ENCODE measurements at places on chromosomes 5 and 9.

- DNase-seq: no peak
Observed at GRCh38 chr9:18463991-18464390, 10.0 kb upstream of the ADAMTSL1 start.

GRCh38 chr9:126471084-126471624 lies 142.6 kb upstream of the LMX1B start:
- peak; percentile 81 for DNase-seq

DNA sequence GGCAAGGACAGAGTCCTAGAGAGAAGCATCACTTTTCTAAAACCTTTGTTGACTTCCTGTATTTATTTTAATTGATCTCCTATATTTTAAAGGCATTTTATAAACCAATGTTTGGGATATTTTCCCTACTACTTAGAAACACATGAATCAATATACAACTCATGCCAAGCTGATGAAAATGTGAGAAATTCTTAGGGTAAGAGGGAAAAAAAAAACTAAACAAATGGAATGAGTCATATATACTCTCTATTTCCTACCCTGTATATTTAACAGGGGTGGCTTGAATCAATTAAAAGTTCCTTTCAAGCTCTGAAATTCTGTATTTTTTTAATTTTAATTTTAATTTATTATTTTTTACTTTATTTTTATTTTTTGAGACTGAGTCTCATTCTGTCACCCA lies 19.6 kb downstream of the BAAT start:
- no peak for DNase-seq

DNA sequence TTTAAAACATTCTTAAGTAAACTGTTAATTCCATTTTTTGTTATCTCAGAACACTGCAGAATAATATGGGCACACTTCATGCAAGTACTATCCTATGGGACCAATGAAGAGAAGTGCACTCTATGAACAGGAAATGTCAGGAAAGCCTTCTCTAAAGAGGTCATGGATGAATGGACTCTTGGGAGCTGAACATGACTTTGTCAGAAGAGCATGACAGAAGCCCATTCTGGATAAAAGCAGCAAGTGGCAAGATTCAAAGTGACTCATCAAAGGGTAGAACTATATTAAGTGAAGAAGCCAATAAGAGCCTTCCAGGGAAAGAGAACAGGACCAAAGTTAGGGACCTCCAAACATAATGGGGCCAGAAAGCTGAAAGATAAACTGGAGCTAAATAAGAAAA lies 94.0 kb downstream of the RAPGEF6 start:
- DNase-seq: no peak

- no peak for DNase-seq
Observed at GRCh38 chr5:131783357-131783756, 13.5 kb downstream of the FNIP1 start.

DNA sequence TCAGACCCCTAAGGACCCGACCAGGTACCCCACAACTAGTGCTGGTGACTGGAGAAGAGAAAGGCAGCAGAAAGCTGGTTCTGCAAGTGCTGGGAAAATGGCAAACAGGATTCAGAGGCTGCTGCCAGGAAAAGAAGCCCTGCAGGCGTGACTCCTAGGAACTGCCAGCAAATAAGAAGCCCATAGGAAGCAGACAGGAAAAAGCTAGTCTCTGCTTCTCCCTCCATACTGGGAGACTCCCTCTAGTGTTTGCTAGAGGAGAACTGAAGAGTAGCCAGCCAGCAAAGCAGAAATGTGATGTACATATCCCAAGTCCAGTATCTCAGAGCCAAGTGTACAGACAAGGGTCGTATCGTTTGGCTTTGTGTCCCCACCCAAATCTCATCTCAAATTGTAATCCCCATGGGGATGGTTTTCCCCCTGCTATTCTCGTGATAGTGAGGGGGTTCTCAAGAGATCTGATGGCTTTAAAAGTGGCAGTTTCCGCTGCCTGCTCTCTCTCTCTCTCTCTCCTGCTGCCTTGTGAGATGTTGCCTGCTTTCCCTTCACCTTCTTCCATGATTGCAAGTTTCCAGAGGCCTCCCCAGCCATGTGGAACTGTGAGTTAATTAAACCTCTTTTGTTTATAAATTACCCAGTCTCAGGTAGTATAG lies 38.1 kb upstream of the TUSC1 start:
- DNase-seq: no peak

GRCh38 chr5:167843881-167844572 lies 447.4 kb upstream of the WWC1 start:
- no peak for DNase-seq

- no peak for DNase-seq
Observed at GRCh38 chr9:135410421-135410820, 69.2 kb upstream of the PPP1R26 start.

- no peak for DNase-seq
Observed at GRCh38 chr5:82325155-82325554, 47.0 kb upstream of the RPS23 start.

DNA sequence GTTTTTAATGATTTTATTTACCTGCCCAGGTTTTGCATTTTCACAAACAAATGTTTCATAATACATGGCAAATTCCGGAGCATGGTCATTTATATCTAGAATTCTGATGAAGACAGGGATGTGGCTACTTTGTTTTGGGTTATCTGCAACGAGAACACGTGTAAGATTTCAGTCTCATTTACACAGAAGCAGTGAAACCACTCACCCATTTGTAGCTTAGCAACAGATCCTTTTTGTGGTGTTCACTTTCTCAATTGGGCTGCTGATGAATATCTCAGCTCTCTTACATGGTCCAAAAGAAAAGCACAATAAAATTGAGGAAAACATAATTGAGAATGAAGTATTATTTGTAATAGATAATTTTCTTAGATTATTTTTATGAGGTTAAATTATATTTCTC lies 148.6 kb downstream of the CDH9 start:
- no peak for DNase-seq

- DNase-seq: no peak
Observed at GRCh38 chr5:135671966-135672365, 93.2 kb upstream of the CXCL14 start.

GRCh38 chr9:89515416-89515815 lies 17.5 kb upstream of the SEMA4D start:
- no peak for DNase-seq

- DNase-seq: no peak
Observed at GRCh38 chr9:69181908-69182353, 7.9 kb downstream of the TJP2 start.

DNA sequence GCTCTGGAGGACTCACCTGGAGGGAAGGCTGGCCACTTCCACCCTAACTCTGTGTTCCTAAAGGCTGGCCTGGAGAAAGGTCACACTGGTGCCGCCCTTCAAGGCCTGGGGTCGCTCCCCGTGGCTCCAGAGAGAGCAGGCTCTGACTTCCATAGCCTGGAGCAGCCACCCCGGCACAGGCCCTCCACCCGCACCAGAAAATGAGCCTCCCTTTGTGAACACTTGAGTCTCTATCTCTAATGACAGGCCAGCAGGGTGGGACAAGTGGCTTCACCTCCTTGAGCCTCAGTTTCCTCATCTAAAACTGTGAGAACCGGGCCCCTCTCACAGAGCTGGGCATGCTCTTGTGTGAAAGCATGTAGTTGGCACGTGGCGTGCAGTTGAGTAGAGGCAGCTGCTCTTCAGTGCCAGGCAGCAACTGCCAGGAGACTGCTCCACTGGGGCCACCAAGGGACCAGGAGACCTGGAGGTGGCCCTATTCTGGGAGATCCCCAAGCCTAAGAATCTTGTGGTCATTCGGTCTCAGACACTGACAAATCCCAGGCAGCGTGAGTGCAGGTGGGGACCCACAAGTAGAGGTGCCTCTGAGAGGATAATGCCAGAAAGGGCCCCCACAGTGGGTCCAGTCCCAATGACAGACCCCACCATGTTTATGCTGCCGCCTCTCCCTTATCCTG lies 56.7 kb upstream of the GARNL3 start:
- DNase-seq: no peak

DNA sequence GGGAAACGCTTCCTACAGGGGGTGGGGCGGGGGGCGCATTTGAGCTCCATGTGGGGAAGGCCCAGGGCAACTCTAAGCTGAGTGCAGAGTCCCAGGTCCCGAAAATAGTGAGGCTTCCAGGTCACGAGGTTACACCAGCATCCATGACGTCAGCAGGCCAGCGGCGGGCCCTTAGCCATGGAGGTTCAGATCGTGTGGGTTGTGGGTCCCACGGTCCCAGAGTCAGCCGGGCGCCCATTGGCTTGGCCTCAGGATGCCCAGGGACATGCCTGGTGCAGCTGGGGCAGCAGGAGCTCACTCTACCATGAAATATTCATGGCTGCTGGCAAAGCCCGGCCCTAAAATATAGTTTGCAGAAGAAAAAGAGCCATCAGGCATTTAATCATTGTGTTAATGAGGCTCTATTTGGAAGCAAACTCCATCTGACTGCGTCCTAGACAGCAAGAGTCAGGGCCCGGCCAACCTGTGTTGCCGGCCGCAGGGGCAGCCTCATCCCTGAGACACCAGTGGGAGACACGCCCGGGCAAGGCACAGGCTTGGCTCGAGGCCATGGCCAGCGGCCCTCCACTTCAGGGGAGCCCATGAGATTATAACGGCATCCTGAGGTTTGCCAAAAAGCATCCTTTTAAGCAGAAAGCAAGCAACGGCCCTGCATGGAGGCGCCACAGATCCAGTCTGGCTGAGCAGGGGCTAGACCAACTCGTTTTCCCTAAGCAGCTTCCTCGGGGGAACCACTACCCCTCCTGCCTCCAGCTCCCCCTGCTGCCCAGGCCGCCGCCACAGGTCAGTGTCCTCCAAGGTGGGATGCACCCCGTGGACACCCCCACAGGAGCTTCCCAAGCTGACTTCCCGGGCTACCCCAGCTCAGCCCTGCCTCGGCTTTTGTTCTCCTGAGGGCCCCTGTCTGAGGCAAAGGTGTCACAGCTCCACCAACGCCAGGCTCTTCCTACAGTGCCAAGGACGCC lies 108.9 kb upstream of the PPP1R26 start:
- no peak for DNase-seq

DNA sequence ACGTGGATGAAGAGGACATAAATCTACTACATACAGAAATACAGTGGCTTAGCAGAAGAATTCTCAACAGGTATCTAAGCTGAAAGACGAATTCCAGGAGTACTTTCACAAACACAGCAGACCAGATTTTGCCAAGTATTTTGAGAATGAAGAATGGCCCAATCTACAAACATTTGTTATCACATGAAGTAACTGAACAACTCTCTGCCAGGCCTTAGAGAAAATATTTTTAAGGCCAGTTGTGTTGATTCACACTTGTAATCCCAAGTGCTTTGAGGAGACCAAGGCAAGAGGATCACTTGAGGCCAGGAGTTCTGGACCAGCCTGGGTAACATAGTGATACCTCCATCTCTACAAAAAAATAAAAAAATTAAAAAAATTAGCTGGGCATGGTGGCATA lies 14.3 kb downstream of the AGTPBP1 start:
- DNase-seq: no peak

DNA sequence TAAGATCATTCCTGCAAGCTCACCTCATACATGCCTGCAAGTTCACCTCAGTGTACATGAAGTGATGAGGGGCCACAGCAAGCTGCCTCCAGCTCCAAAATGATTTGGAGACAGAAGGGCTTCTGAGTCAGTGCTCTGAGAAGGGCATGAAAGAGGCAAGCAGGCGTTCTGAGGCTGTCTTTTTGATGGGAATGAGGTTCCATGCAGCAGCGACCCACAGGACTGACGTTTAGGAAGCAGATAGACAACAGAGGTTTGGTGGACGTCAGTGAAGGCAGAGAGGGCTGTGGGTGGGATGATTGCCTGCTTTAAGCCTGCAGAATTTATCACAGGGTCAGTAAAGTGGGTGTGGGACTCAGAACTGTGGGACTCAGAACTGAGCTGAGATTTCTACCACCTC lies 8.9 kb upstream of the SMIM32 start:
- DNase-seq: no peak

DNA sequence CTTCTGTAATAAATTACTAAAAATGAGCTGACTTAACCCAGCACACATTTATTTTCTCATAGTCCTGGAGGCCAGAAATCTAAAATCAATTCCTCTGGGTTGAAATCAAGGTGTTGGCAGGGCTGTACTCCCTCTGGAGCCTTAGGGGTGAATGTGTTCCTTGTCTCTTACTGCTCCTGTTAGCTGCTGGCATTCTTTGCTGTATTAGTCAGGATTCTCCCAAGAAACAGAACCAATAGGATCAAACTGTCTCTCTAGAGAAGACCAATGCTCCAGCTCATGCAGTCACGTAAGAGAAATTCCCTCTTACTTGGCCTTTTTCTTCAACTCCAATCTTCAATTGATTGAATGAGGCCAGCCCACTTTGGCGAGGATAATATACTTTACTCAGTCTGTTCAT lies 15.3 kb upstream of the CD180 start:
- DNase-seq: no peak

DNA sequence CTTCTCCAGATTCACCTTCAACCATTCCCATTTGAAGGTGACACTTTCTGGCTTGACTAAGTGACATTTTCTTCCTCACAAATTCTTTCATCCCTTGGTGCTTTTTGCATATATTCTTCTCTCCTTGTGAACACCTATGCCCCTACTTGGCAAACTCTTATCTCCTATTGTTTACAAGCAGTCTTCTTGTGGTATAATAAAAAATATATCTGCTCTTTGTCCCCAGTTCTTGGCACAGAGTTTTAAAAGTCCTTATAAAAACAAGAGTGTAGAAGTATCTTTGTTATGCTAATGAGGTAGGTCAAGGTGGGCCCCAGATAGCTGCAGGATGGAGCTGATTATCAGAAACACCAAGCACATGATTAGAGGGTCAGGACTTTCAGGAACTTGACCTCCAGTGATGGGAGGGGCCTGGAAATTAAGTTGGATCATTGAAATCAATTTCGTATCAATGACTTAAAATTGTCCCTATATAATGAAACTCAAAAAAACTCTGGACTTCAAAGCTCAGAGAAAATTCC lies 38.0 kb downstream of the TMEM161B start:
- no peak for DNase-seq

- no peak for DNase-seq
Observed at GRCh38 chr9:112035166-112035826, 138.7 kb downstream of the UGCG start.

DNA sequence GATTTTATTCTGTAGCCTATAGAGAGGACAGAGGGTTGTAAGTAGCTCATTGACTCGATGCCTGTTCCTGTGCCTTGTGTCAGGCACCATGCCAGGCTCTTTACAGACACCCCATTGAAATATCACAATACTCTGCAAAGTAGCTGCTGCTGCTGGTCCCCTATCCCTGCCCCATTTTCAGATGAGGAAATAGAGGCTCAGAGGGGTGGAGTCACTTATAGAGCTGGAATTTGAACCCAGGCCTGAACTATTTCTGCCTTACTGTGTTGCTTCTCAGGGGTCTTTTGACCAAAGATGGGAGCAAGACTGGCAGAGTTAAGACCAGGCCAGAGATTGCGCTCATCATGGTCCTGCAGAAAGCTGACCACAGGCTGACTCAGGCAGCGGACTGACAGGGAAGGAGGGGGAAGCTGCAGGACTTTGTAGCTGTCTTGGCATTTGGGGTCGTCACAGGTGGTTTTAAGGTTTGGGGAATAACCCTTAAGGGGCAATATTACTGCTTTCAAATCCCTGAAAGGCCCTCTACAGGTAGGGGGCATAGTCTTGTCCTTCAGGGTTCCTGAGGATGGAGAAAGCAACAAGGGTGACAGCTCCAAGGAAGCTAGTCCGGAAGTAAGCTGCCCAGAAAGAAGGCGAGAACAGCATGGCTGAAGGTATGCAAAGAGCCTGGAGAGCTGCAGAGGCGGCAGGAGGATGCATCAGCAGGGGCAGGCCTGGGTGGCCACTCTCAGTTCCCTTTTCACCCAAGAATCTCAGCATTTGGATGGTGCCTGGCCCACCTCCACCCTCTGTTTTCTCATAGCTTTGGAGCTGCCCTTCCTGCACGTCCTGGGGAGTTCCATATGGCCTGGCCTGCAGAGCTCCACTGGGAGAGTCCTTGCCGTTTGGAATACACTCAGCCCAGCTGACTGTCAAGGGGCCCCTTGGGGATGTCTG lies 18.3 kb upstream of the NDST1 start:
- DNase-seq: no peak

Measured in activated naive CD8-positive, alpha-beta T cell treated with anti-CD3 and anti-CD28 coated beads, Interleukin-2, amount 10 ng/mL, durations not matched to agents 7 days and 5 days (primary cell).